ENCODE measurements at places on chromosomes 3 and 15. TPM values are rescaled to one million over a fixed set of nuclear protein-coding genes. Genes with fewer than 3 reads are reported as not detected.

Gene ADGRG7
- polyA plus RNA-seq = not detected

Gene CD86
- 2.8 TPM for polyA plus RNA-seq

Gene ASB14
- polyA plus RNA-seq = 0.42 TPM

DNA sequence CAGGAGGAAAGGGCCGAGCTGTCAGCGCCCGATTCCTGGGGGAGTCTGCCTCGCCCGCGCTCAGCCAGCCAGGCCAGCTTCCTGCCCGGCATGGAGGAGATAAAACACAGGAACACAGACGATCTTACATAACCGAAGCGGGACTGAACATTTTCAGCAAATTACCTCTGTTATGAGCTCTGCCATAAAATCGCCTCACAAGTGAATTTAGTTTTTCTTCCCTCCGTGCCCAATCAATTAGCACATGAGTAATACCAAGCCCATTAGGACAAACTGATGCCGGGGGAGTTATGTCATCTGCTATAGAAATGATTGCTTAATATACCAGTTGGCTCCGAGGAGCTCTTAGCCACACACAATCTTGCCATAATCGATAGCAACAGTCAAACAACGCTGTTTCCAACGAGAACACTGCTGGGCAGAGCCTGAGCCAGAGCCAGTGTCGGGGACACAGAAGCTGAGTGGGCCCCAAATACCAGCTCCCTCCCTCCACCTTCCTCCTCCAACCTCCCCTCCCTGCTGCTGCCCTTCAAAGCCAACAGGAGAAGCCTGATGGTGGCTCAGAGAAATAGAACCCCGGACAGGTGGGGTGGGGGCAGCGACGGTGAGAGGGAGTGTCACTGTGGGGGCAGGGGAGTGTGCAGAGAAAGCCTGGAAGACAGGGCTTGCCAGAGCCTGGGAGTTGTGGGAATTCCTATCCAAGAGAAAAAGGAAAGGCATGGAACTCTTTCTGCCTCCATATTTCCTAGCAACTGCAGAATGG lies 279.4 kb upstream of the TLE3 start:
- DNase-seq = peak; percentile 24
